Endothelial cell (in vitro differentiated cells): ENCODE measurements at places on chromosomes 12 and 14.

DNA sequence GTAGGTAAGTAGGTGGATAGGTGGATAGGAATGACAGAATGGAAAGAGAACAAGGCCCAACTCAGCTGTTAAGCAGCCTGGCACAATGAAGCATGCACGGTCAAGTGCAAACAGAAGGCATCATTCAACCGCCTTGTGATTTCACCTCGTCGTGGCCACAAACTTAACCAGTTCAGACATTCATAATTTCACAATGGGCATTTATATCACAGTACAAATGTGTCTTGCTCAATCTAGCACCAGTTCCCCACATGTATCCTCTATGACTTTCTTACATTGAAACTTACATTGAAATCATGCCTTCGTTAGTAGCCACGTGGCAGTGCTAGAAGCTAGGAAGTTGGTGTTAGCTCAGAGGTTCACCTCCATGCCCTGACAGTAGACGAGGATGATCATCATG, 207.5 kb downstream of the ETV6 start:
- DNase-seq = no peak

- no peak for DNase-seq
Measured at GRCh38 chr14:83164016-83164415, 1630.4 kb upstream of the SEL1L start.

DNA sequence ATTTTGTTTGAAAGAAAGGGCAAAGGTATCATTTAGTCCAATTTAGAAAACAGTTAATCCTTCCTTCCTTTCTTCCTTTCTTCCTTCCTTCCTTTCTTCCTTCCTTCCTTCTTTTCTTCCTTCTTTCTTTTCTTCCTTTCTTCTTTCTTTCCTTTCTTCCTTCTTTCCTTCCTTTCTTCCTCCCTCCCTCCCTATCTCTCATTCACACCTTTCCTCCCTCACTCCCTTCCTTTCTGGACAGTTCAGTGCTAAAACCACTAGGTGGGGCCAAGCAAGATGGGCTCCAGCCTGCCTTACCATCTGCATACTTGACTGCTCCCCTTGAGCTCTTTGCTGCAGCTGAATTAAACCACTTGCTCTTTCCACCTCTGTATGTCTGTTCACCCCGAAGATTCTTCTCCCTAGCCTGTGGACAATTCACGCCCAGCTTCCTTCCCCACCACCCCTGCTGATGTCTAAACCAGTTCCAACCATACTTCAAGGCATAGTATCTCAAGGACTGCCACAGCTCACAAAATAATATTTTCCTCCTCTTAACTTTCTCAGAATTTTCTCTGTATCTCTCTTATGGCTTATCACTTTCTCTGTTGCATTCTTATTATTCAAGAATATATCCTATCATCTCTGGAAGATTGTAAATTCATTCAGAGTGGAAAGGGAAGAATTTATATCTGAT, 78.0 kb downstream of the DBX2 start:
- no peak for DNase-seq

DNA sequence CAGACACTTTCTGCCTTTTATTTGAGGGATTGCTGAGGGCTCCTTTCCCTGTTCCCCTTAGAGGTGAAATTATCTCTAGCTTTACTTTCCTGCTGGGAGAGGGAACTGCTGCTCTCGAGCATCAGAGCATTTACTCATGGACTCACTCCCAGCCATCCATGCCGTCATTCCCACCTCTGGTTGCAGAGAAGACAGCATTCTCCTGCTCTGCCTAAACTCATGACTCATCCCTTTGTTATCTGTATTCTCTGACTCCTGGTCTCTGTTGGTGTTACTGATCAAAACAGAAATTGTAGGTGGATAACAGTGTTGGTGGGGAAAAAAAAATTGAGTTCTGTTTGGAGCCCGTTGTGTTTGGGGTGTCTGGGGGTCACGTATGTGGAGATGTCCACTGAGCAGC, 159.3 kb downstream of the TTC8 start:
- DNase-seq = no peak

DNA sequence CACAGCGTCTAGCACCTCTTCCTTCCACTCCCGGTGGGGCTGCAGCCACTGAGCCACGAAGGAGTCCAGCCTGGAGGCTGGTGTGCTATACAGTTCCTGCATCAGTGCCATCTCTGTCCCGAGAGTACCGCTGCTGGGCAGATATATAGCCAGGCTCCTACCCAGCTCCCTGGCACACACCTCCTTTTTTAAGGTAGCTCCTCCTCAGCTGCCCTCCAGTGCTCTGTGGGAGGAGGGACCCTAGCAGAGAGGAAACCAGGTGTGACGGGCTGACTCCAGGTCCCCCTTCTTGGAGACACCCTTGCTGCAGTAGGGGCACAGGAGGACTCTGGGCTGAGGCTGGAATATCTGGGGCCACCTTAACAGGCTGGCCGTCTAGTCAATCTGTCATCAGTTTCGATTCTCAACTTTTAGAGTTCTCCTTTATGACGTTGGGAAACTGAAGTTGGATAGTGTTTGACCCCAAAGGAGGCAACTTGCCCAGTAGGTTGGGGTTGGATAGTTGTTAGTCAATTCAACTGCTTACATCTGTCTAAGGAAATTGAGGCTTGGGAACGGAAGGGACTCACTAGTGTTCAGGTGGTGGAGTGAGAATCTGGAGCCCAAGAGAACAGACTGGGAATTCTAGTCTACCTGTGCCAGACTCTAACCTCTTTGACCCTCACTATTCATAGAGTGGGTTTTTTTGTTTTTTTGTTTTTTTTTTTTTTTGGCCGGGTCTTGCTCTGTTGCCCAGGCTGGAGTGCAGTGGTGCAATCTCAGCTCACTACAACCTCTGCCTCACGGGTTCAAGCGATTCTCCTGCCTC, at the start of gene OASL:
Gene OASL (minus strand): TSS at position 386 of the 808 bp plus-strand sequence. CDS start 275 bp downstream, at position 111.
- DNase-seq = no peak

DNA sequence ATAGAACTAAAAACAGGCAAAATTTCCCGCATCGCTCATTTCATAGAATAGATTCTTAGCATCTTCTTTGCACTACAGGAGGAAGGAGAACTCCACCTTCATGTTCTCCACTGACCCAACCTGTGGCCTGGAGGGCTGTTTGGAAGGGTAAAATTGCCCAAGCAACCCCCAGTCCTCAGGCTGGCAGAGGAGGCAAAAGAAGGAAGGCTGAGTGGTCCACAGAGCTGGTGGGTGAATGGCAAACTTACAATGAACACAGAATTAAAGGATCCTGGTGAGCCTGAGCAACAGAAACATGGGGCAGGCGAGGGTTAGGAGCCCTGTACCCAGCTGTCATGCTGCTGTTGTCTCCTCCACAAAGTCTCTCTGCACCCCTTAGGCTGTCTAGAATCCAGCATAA, 25.1 kb downstream of the SENP1 start:
- DNase-seq = no peak
